Cardiac muscle cell (in vitro differentiated cells and primary cell): ENCODE measurements at places on chromosomes 5 and 9.

- no peak for DNase-seq
Measured at GRCh38 chr9:81540142-81540710, 149.1 kb downstream of the TLE1 start.

GRCh38 chr5:176837707-176838115, 27.4 kb downstream of the UNC5A start:
- DNase-seq: peak; percentile 94

- DNase-seq: no peak
Measured at GRCh38 chr9:84000186-84000585, 19.6 kb downstream of the RMI1 start.

- no peak for DNase-seq
Measured at GRCh38 chr9:121122246-121123032, 47.7 kb downstream of the CNTRL start.

GRCh38 chr5:153905219-153905618, 133.5 kb downstream of the FAM114A2 start:
- DNase-seq: no peak

GRCh38 chr9:135254176-135255032, 166.9 kb downstream of the OLFM1 start:
- no peak for DNase-seq

GRCh38 chr5:149049371-149049781, 13.5 kb downstream of the SH3TC2 start:
- no peak for DNase-seq
